ENCODE measurements at places on chromosomes 12 and 14. TPM values are rescaled to one million over a fixed set of nuclear protein-coding genes. Genes with fewer than 3 reads are reported as not detected.

Gene RNASE4
- total RNA-seq = 17.7 TPM

Gene IFI27L1
- 5.7 TPM for total RNA-seq

Gene ITGA7
- 123 TPM for total RNA-seq

Gene CIROP
- not detected for total RNA-seq

Gene MANSC4
- total RNA-seq = not detected

Gene TRIM9
- total RNA-seq = 1.0 TPM

Gene INHBC
- total RNA-seq = not detected

Gene FOXN4
- total RNA-seq = not detected

Gene IAPP
- not detected for total RNA-seq

Gene PTPRB
- 19.3 TPM for total RNA-seq

Gene LRRK2
- 11.0 TPM for total RNA-seq

Gene AICDA
- not detected for total RNA-seq

Gene HOXC12
- not detected for total RNA-seq

Gene SIX1
- 45.4 TPM for total RNA-seq

Gene C12orf54
- total RNA-seq = not detected
